ENCODE measurements at places on chromosomes 7 and 10. TPM values are rescaled to one million over a fixed set of nuclear protein-coding genes. Genes with fewer than 3 reads are reported as not detected.

- no peak for DNase-seq
Measured at GRCh38 chr7:5214236-5214635, 24.2 kb downstream of the WIPI2 start.

GRCh38 chr7:151249732-151250072, 1.2 kb upstream of the SMARCD3 start:
- DNase-seq, result peak; percentile 27

DNA sequence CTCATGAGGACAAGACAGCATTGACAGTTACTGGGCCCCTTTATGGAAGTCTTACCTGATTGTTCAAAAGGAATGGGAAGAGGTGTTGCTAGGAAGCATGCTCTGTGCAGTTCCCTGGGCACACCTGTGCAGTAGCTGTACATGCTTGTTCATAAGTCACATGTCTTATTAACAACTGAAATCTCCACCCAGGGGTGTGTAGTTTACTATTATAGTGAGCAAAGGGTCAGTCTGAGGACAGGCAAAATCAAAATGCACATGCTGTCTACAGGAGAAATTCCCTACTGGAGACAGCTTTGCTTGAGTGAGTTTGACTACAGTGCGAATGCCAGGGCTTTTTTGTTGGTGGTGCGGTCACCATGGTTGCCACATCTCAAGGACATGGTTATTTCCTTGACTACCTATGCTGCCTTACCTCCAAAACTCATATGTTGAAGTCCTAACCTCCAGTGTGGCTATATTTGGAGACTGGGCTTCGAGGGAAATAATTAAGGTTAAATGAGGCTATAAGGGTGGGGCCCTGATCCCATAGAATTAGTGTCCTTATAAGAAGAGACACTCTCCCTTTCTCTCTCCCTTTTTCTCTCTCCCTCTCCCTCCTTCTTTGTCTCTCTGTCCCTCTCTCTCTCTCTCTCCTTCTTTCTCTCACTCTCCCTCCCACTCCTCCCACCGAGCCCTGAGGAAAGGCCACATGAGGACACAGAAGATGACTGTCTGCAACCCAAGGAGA, 48.3 kb upstream of the RNF32 start:
- DNase-seq, result no peak

CSGALNACT2 gene
- total RNA-seq, result 25.0 TPM

DNA sequence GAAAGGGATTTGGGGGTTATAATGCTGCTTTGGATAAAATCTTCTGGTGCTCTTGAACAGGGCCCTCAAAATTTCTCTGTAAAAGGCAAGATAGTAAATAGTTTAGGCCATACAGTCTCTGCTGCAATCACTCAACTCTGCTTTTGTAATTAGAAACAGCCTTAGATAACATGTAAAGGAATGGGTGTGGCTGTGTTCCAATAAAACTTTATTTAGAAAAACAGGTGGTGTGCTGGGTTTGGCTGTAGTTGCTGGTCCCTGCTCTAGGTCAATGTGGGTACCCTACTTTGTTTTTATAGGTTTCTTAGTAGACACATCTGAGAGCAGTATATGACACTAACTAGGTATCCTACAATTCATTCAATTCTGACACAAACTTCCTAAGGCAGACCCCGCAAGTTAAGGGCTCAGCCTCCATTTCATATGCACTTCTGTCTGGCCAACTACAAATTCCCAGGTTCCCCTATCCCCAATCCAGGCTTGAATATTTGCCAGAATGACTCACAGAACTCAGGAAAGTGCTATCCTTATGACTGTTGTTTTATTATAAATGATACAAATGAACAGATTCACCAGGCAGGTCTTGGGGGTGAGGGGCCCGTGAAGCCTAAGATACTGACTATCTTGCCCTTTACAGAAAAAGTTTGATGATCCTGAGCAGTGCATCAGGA, 349.9 kb downstream of the RPS24 start:
- DNase-seq, result no peak

DNA sequence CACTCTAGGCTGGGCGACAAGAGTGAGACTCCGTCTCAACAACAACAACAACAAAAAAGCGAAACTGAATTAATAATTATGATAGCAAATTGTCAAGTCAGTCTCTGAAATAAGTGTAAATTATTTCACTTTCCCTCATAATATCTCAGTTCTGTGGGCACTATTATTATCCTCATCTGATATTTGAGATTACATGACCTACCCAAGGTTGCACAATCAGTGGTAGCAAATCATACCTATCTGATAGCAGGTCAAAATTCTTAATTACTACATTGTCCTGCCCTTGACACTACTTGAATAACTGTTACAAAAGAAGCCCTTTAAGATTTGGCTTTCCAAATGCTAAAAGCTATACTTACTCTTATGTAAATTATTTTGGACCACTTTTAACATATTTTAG, 115.2 kb upstream of the GPR22 start:
- DNase-seq, result no peak

DNA sequence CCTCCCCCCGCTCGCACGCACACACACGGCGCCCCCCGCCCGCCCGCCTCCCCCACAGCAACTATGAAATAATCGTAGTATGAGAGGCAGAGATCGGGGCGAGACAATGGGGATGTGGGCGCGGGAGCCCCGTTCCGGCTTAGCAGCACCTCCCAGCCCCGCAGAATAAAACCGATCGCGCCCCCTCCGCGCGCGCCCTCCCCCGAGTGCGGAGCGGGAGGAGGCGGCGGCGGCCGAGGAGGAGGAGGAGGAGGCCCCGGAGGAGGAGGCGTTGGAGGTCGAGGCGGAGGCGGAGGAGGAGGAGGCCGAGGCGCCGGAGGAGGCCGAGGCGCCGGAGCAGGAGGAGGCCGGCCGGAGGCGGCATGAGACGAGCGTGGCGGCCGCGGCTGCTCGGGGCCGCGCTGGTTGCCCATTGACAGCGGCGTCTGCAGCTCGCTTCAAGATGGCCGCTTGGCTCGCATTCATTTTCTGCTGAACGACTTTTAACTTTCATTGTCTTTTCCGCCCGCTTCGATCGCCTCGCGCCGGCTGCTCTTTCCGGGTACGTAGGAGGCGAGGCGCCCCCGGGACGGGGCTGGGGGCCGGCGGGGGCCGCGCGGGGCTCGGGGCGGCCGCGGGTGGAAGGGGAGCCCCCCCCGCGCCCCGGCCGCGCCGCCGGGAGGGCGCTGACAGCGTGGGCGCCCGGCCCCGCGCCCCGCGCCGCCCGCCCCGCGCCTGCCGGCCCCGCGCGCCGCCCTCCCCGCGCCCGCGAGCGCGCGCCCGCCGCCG, 441 bp downstream of the BMI1 start:
- peak; percentile 86 for DNase-seq

DNA sequence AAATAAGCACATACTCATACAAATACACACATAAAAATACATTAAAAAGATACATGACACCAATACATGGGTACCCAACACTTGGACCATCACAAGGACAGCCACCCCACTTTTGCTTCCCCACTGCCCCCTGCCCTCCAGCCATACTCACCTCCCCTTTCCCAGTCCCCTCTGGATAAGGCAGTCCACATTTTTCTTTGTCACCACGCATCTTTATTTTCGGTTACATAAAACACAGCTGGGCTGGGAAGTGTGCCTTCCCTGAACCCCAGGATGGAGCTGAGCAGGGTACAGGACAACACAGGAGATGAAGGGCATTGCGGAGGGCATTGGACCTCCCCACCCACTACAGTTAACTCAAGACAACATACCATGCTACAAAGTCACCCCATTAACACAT, 1.1 kb upstream of the HOXA3 start:
- DNase-seq, result no peak

All from B cell (primary cell).